ENCODE measurements at places on chromosomes 16 and 17.

DNA sequence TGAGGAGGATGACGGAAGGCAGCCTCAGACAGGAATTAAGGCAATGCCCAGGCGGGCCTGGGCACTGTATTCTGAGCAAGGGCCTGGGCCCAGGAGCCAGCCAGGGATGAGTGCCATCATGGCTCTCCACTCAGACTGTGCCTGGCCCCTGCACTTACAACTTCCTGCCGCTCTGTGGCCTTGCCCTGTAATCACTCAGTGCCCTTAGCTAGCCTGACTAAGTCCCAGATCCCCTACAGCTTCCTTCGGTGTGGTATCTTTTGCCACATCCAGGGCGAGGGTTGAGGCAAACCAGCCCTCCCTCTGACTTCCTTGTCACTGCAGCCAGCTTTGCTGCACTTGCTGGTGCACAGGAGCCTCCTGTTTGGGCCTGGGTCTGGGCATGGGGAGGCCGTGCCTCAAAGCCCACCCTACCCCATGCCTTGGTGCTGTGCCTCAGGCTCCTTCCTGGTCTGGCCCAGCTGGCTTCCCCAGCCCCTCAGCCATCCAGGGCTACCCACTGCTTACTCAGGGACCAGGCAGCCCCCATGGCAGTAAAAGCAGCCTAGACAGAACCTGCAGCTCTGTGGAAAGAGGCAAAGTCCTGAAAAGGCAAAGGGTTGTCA, 9.3 kb downstream of the SLC46A1 start:
- DNase-seq, result no peak

DNA sequence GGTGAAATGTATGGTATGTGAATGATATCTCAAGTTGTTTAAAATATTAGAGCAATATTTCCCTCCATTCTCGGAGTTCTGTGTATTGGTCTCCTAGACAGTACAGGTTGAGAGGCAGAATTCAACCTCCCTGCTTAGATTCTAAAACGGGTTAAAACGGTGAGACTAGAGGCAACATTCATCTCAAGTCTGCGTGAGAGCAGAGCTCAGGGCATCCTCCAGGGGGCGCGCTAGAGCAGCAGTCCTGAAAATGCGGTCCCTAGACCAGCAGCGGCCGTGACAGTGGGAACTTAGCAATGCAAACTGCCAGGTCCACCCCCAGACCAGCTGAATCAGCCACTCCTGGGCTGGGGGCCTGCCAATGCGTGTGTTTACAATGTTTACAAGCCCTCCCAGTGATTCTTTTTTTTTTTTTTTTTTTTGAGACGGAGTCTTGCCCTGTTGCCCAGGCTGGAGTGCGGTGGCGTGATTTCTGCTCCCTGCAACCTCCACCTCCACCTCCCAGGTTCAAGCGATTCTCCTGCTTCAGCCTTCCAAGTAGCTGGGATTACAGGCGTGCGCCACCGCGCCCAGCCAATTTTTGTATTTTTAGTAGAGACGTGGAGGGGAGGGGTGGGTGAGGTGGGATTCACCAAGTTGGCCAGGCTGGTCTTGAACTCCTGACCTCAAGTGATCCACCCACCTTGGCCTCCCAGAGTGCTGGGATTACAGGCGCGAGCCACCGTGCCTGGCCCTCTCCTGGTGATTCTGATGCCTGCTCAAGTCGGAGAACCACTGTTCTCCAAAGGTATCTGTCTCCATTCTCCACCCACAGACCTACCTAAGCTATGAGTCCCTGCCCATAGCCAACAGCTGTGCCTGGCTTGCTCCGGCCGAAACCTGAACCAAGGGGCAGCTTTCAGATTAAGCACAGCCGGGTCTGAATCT, 24.2 kb downstream of the KLHL36 start:
- peak; percentile 79 for DNase-seq

GRCh38 chr17:21001111-21001812, 41.5 kb downstream of the USP22 start:
- DNase-seq, result no peak

DNA sequence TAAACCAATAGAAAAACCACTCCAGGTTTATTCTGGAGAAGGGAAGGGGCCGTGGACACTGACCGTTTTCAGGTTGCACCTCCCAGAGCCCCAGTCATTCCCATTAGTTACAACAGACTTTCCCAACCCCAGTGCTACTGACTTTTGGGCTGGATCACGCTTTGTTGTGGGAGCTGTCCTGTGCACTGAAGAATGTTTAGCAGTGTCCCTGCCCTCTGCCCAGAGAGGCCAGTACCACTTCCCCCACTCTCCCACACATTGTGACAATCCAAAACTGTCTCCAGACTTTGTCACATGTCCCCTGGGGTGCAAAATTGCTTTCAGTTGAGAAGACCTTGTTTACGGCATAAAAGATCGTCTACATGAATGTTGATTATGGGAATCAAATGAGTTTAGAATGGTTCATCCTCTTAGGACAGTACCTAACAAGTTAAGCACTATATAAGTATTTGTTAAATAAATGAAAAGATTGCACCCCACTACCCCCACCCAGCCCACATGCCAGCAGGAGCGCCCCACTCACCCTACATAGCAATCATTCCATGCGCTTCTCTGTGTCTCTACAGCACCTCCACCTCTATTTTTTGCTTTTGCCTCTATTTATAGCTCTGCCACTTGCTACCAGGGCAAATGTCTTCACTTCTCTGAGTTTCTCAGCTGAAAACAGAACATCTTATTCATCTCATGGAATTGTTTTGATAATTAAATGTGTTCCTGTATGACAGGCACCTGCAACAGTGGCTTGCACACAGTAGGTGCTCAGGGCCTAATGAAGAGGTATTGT, 104.9 kb downstream of the AXIN2 start:
- no peak for DNase-seq

- no peak for DNase-seq
Observed at GRCh38 chr17:49494399-49494985, 601 bp upstream of the NGFR start.

DNA sequence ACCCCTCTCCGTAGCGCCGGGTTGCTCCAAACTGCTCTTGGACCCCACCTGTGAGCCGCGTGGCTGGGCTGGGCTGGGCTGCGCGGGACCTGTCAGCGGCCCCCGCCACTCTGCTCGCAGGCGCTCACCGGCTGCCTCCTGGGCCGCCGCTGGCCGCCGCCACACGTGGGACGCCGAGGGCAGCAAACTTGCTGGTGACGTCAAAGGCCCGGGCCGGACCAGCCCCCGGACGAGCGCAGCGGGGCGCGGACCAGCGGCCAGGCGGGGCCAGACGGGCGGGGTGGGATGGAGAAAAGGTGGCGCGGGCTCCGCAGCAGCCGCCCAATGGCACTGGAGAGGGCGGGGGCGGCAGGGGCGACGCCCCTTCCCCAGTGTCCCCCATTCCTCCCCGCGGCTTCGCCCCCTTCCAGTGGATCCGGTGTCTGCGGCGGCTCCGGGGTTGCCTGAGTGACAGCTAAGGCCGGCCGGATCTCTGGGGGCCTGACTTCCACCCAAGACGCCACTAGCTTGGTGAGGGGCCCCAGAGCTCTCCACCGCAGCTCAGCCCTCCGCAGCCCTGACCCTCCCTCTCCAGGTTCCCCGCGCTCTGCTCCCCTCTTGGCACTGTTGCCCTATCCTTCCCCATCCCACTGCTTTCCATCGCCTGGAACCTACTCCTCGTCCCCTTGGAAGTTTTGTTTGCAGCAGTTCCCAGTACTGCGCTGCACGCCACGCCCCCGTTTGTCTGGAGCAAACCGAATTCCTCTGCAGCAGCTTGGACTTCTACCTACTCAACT, at the start of gene HS3ST3A1:
Gene HS3ST3A1 (minus strand): TSS at position 154 of the 776 bp plus-strand sequence. CDS start 800 bp downstream, outside the sequence.
- DNase-seq, result peak; percentile 68

DNA sequence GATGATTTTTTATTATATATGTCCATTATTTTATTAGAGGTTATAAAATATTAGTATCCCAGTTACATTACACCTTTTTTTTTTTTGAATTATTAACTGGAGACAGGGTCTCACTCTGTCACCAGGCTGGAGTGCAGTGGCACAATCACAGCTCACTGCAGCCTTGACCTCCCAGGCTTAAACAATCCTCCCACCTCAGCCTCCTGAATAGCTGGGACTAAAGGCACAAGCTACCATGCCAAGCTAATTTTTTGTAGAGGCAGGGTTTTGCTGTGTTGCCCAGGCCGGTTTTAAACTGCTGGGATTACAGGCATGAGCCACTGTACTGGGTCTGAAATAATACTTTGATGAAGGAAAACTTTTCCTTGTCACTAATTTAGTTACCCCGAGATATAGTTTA, 63.6 kb downstream of the VMP1 start:
- DNase-seq, result no peak

Measured in MG63 (cell line).